Ovary (tissue), 10 donors: ENCODE measurements at places on chromosomes 1 and 21. TPM values are rescaled to one million over a fixed set of nuclear protein-coding genes. Genes with fewer than 3 reads are reported as not detected.

GRCh38 chr1:46489638-46490405 lies at the start of gene DMBX1:
DMBX1 (plus strand) TSS chr1:46489836; CDS start chr1:46507011, 17,175 bp downstream.
- no peak for DNase-seq

GRCh38 chr1:49098866-49099265 lies 322.2 kb upstream of the BEND5 start:
- DNase-seq = no peak

DNA sequence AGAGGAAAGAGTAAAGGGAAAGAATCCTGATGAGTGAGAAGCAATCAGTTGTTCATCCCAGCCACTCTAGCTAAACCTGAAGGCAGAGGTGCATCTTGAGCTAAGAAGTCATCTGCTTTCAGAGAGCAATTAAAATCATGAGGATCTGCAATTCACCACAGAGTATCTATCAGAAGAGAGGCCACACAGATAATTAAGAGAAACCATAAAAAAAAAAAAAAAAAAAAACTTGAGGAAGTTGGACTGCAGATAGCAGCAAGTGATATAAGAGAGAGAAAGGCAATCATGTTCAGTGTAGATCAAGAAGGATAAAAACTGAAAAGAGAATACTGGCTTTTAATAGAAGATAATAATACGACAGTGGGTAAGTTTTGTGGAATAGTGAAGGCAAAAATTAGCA lies 17.7 kb downstream of the FOXJ3 start:
- DNase-seq = no peak

DNA sequence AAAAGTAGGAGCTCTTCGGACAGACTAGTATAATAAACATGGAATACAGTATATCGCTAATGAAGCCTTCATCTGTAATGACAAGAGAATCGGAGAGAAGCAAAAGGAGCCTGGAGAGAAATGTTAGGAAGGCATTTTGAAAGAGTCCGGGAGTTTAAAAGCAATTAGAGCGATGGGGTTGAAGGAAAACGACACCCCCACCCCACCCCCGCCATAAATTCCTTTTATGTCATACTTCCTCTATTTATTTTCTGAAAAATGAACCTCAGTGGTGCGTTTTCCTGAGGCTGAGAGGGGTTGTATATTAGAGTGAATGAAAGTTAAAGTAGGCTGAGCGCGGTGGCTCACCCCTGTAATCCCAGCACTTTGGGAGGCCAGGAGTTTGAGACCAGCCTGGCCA lies 635 bp upstream of the APH1A start:
- no peak for DNase-seq

DNA sequence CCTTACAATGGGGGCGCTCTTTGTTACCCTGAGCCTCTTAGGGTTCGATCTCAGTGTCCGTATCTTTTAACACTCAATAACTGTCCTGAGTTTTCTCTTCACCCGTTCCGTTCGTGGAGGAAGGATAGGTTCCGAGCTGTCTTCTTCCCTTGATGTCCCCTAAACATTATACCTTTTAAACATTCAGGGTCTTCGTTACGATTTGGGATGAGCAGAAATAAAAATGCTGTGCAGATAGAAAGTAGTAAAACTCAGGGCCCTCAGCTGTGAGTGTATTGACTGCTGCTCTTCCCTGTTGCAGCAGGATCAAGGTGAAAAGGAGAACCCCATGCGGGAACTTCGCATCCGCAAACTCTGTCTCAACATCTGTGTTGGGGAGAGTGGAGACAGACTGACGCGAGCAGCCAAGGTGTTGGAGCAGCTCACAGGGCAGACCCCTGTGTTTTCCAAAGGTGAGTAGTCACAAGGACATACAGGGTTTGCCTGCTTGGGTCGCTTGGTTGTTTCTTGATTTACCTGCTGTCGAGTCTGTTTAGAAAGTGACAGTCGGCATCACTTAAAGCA lies 784 bp downstream of the RPL11 start:
- no peak for DNase-seq

The LMX1A gene
- polyA plus RNA-seq = not detected

The DMRTA2 gene
- polyA plus RNA-seq = not detected

The OR2T35 gene
- not detected for polyA plus RNA-seq

The PPIAL4G gene
- polyA plus RNA-seq = not detected

The DNASE2B gene
- polyA plus RNA-seq = 1.2 TPM
